Immature natural killer cell (primary cell): ENCODE measurements at places on chromosomes 6 and 20. TPM values are rescaled to one million over a fixed set of nuclear protein-coding genes. Genes with fewer than 3 reads are reported as not detected.

The HEY2 gene
- 0.72 TPM for polyA plus RNA-seq

The PFDN6 gene
- polyA plus RNA-seq, result 25.7 TPM

The SPTLC3 gene
- polyA plus RNA-seq, result 2.5 TPM

The SYNE1 gene
- polyA plus RNA-seq, result 27.9 TPM

The HSPA1A gene
- 81.3 TPM for polyA plus RNA-seq

The CGA gene
- not detected for polyA plus RNA-seq

The RBPJL gene
- polyA plus RNA-seq, result not detected

The VWA7 gene
- 0.21 TPM for polyA plus RNA-seq

The DSP gene
- polyA plus RNA-seq, result not detected

The ADGRF1 gene
- polyA plus RNA-seq, result not detected

The HLA-DQB2 gene
- 1.9 TPM for polyA plus RNA-seq

The SNAP91 gene
- not detected for polyA plus RNA-seq

The TTLL9 gene
- polyA plus RNA-seq, result 0.37 TPM

The RPL7L1 gene
- 50.5 TPM for polyA plus RNA-seq

The MRAP2 gene
- polyA plus RNA-seq, result not detected

The SLC2A10 gene
- polyA plus RNA-seq, result 3.0 TPM

The ADGRF4 gene
- polyA plus RNA-seq, result not detected

The SOX18 gene
- not detected for polyA plus RNA-seq

The SLC26A8 gene
- not detected for polyA plus RNA-seq

The TFAP2C gene
- not detected for polyA plus RNA-seq

The TMEM217 gene
- 0.23 TPM for polyA plus RNA-seq

The RTN4IP1 gene
- polyA plus RNA-seq, result 6.0 TPM

The AVP gene
- not detected for polyA plus RNA-seq

The SRSF12 gene
- 0.45 TPM for polyA plus RNA-seq

The FERMT1 gene
- polyA plus RNA-seq, result not detected

The NKAPL gene
- polyA plus RNA-seq, result 0.37 TPM

The CFB gene
- not detected for polyA plus RNA-seq

The NT5E gene
- polyA plus RNA-seq, result 0.80 TPM

The PAK5 gene
- polyA plus RNA-seq, result not detected

The SDC4 gene
- polyA plus RNA-seq, result 0.56 TPM

The OPRM1 gene
- polyA plus RNA-seq, result not detected
